ENCODE measurements at places on chromosomes 1 and 21. TPM values are rescaled to one million over a fixed set of nuclear protein-coding genes. Genes with fewer than 3 reads are reported as not detected.

- DNase-seq: no peak
These were observed 93.4 kb upstream of the SOD1 start for GRCh38 chr21:31566064-31566463.

DNA sequence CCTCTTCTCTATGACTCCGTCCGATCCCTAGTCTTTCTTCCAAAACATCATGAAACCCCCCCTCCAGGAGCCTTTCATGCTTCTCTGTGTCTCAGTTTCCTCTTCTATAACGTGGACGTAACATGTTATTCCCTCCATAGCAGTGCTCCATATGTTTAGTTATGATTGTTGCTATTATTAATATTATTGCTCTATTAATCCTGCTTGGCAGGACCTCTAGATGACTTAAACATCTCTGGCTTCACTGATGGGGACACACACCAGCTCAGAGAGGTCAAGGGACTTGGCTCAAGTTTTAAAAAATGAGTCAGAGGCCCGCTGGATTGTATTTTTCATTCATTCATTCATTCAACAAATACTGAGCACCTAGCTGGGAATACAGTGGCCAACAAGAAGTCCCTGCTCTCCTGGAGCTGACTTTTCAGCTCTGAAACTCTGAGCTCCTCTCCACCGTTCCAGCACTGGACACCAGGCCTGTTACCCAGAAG is 404 bp upstream of the CPLANE2 start:
- DNase-seq: no peak

- DNase-seq: no peak
These were observed 1.6 kb downstream of the PBX1 start for GRCh38 chr1:164560556-164560955.

GRCh38 chr1:63640633-63641567 is 47.7 kb downstream of the PGM1 start:
- no peak for DNase-seq

GRCh38 chr1:93447481-93448291 is at the start of gene FNBP1L:
TSS of gene FNBP1L (plus strand) at chr1:93448118. CDS start at chr1:93448282, 164 bp downstream.
- DNase-seq: no peak

DNA sequence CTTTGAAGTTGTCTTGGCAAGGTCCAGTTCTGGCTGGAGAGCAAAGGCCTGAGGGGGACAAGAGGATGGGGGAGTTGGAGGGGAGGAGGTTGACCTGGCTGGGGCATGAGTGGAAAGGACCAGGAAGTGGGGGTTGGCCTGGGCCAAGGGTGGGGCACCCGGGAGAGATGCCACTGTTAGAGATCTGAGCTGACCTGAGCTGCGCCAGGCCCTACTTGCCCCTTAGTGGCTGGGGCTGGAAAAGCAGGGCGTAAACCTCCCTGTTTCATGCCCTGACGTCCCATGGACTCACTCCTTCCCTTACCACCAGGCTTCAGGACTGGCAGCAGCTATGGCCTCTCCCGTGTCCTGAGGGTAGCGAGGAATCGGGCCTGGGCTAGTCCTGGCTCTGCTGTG is 16.9 kb downstream of the FAAH start:
- DNase-seq: no peak

- DNase-seq: no peak
These were observed 42.7 kb upstream of the SELENON start for GRCh38 chr1:25757151-25757845.

DNA sequence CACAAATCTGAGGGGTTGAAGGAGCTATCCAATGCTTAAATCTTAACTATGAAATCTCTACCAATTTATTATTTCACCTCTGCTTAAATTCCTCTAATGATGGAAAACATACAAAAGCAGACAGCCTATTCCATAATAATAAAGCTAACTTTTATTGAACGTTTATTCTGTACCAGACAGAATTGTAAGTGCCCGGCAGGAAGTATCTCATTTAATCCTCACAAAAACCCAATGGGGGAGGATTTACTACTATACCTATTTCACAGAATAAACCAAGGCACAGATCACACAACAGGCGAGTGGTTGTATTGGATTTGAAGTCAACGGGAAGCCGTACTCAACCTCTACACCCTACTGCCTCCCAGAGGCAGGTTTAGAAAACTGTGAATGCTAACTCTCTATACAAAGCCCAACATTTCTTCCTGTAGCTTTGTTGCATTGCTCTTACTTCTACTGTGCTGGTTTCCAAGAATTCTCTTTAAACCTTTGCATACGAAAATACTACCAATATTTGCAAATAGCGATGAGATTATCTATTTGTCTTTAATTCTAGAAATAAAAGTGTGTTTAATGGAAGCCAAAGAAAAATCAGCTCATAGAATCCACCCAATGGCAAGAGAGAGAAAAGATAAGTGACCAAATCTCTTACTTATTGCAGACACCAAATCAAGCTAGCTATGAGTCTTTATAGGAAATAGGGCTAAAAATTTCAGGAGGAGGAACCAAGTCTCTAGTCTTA is 33.5 kb upstream of the C1orf53 start:
- DNase-seq: peak; percentile 23

DNA sequence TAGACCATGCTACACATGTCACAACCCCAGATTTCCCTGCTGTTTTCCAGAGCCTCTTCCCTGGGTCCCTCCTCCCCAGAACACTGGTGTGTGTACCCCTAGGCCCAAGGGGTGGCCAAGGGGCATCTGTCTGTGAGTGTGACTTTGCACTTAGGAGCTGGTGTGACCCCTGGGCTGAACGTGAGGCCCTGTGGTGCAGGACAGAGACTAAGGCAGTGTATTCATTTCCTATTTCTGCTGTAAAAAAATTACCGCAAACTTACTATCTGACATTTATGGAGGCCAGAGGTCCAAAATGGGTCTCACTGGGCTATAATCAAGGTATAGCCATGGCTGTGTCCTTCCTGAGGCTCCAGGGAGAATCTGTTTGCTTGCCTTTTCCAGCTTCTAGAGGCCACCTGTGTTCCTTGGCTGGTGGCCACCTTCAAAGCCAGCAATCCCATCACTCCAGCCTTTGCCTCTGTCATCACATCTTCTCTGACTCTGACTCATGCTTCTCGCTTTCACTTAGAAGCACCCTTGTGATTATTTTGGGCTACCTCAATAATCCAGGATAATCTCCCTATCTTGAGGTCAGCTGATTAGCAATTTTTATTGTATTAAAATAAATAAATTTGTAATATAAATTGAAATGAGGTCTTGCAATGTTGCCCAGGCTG is 24.0 kb upstream of the ELOA start:
- DNase-seq: no peak

DNA sequence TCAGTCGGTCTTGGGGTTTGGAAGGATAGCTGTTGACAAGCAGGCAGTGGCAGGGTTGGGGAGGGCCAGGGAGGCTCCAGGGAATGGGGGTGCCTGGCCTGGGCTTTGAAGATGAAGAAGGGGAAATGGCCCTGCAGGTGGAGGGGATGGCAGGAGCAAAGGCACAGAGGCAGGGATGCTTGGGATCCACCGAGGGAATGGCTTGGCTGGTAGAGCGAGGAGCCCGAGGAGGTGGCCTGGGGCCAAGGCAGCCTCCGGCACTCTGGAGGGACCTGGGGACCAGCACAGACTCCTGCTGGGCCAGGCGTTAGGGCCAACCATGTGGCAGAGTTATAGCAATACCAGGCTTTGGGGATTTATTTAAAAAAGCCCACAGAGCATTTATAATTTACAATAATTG is 62.9 kb upstream of the EDN2 start:
- DNase-seq: no peak

DNA sequence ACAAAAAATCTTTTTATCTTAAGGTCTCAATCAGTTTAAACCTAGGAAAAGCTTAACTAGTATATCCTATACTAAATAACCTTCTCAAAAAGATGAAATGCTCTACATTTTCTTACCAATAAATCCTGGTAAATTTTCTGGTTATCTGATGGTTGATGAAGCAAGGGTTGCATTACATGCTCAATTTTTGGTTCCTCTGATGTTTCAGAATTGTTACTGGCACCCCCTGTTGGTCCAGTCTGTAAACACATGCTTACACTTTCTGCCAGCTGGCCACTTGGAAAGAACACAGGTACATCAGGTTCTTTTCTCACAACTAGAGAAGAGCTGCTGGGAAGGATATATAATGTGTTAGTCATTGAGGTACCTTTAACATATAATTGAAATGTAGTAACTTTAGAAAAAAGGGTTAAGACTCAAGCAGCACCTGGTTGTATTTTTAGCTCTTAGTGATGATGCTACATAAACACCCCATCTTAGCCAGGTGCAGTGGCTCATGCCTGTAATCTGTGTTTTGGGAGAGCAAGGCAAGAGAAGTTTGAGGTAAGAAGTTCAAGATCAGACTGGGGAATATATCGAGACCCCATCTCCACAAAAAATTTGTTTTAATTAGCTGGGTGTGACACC is 30.9 kb upstream of the TAL1 start:
- peak; percentile 73 for DNase-seq

DNA sequence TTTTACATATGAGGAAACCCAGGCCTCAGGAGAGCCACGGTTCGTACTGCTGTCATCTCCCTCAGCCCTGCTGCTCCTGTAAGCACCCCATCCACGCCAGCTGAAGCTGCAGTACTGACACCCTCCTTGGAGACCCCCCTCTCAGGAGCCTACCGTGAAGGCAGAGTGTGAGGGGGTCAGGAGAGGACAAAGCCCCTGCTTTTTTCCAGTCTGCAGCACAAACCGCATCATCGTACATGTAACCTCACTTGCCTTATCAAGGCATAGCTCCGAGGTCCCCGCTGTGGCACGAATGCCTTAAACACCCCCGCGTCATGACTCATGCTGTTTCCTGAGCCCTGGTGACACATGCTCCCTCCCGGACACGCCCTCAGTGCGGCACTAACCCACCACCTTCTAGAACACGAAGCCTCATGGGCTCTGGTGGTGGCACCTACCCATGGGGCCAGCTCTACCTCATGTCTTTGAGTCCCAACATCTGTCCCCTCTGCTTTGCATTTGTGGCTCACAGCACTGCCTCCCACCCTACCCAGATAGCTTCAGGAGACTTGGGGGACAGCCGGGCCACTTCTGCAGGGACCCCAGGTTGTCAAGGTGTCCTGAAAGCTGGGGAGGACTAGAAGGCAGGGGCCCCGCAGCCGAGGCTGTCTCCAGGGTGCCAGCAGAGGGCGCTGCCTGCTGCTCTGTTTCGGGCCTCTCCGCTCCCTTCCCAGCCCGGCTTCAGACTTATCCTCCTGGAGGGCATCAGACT is 4.9 kb downstream of the SH3BGRL3 start:
- peak; percentile 94 for DNase-seq

DNA sequence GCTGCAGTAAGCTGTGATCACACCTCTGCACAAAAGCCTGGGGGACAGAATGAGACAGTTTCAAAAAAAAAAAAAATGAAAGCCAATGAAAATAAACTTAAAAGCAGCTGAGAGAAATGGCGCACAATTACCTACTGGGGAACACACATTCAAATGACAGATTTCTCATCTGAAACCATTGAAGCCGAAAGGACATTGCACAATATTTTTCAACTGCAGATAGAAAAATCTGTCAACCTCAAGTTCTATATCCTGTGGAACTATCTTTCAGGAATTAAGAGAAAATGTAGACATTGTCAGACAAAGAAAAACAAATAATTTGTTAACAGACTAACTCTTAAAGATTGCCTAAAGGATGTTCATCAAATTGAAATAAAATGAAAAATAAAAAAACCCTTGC is 442.8 kb downstream of the MATN1 start:
- no peak for DNase-seq

DNA sequence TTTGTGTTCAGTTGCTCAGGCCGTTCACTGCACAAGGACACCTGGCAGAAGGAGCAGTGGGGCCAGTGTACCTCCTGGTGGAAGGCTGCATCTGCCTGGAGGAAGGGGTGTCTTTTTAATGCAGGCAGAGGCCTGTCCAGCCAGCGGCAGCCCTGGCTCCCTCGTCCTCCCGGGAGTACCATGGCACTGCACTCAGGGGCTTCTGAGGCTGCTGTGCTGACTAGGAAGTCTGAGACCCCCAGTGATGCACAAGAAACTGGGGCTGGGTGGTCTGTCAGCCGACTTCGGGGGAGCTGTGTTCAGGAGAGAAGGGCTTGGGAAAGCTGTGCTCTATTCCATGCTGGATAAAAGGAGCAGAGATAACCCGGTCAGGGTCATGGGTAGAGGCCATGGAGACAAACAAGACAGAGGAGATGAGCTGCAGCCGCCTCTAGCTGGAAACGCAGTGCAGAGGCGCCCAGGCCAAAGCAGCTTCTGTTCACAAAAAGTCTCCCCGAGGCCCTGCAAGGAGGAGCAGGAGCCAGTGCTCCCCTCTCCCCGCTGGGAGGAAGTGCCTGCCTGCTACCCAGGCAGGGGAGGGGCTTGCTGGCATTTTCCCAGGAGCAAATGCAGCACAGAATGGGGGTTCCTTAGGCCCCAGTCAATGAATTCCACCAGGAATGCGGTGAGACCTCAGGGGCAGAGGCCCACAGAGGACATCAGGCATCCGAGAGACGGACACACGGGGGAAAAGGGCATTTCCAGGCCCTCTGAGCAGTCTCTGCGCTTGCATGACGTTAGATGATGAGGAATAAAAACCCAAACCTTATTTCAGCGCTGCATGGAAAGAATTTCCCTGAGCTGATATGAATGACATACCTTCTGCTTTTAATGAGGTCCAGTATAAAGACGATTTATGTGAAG is 17.2 kb upstream of the C2CD2 start:
- no peak for DNase-seq

- no peak for DNase-seq
These were observed 217.5 kb downstream of the GABPA start for GRCh38 chr21:25952306-25952705.

GRCh38 chr1:57789936-57790335 is 366.1 kb upstream of the DAB1 start:
- DNase-seq: no peak

GRCh38 chr1:98668733-98669132 is 7.2 kb downstream of the SNX7 start:
- no peak for DNase-seq

DNA sequence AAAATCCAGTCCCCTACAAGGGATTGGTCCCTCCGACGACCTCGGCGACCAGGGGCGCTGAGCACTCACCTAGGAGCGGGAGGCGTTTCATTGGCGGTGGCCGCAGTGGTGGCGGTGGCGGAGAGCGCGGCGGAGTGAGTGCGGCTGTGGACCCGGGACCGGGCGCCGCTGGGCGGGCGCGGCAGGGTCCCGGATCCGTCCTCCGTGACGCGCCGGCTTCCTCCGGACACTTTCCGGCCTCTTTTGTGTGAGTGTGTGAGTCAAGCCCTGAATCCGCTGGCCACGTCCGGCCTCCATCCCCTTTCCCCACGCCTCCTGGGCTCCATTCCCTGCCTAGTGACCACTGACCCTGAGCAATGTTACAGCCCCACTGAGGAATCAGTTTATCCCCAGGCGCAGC is at the start of gene ADGRL4:
ADGRL4 (minus strand) TSS at position 167 of the 400 bp plus-strand sequence; CDS start at position 91, 76 bp downstream.
- DNase-seq: peak; percentile 3

- DNase-seq: no peak
These were observed 176.0 kb downstream of the CAMTA1 start for GRCh38 chr1:6961289-6961688.

GRCh38 chr1:61271412-61271789 is 189.0 kb downstream of the NFIA start:
- DNase-seq: no peak

The TDRD5 gene
- total RNA-seq: 1.3 TPM

The NMNAT2 gene
- total RNA-seq: 20.9 TPM

The FLG2 gene
- total RNA-seq: not detected

The WNT2B gene
- 0.90 TPM for total RNA-seq

The C1QB gene
- not detected for total RNA-seq

The SYTL1 gene
- 6.4 TPM for total RNA-seq

The PKLR gene
- 2.4 TPM for total RNA-seq

The CADM3 gene
- 8.3 TPM for total RNA-seq

The ARHGEF16 gene
- total RNA-seq: 20.7 TPM

The PM20D1 gene
- not detected for total RNA-seq

The IGSF9 gene
- total RNA-seq: 28.1 TPM
